ENCODE measurements at places on chromosomes 6 and 20. TPM values are rescaled to one million over a fixed set of nuclear protein-coding genes. Genes with fewer than 3 reads are reported as not detected.

TMEM242 gene
- 7.8 TPM for total RNA-seq

DUSP15 gene
- total RNA-seq = not detected

RIMS1 gene
- total RNA-seq = not detected

HLA-DOA gene
- 8.1 TPM for total RNA-seq

RIPPLY2 gene
- not detected for total RNA-seq

ACAT2 gene
- total RNA-seq = 70.8 TPM

MPIG6B gene
- total RNA-seq = 0.81 TPM

FRMD1 gene
- total RNA-seq = not detected

DNA sequence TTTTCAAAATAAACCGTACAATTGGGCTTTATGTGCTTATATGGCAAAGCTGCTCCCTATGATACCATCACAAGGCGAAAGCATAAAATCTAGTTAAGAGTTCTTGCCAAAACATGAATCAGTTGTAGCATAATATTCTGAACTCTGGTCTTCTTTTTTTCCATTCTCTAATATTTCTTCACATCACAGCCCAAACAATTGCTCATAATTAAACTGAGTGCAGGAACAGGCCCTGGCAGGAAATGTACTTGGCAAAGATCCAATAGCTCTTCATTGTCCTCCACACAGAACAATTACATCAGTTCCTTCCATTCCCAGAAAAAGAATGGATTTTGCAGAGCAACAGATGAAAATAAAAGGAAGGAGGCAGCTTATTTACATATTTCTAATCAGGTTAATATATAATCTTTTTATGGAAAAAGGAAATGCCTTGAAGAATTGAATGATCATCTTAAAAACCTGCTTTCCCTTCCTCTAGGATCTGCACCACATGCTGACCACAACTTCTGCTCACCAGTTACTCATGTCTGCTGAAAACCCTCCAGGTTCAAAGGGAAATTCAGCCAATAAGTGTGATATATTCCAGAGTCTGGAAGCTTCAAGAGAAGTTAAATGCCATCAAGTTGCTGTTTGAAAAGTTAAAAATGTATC lies 123.3 kb upstream of the COL21A1 start:
- no peak overlapping the region for H3K4me3 ChIP-seq
- H3K4me1 ChIP-seq = peaks cover 7% of the 10 kb centered on the region
- no peaks in the 10 kb centered on the region for H3K36me3 ChIP-seq
- H3K27ac ChIP-seq = no peak overlapping the region

- no peak overlapping the region for H3K4me3 ChIP-seq
- peaks cover 29% of the 10 kb centered on the region for H3K27me3 ChIP-seq
- H3K27ac ChIP-seq = no peak overlapping the region
Measured at GRCh38 chr6:70314296-70314695, 11.4 kb upstream of the COL9A1 start.

GRCh38 chr6:626236-626635 lies 30.7 kb downstream of the HUS1B start:
- no peak overlapping the region for H3K4me3 ChIP-seq
- H3K27ac ChIP-seq = no peak overlapping the region
- H3K4me1 ChIP-seq = peaks cover 16% of the 10 kb centered on the region
- H3K36me3 ChIP-seq = peaks cover 12% of the 10 kb centered on the region
- no peaks in the 10 kb centered on the region for H3K27me3 ChIP-seq
- DNase-seq = no peak

DNA sequence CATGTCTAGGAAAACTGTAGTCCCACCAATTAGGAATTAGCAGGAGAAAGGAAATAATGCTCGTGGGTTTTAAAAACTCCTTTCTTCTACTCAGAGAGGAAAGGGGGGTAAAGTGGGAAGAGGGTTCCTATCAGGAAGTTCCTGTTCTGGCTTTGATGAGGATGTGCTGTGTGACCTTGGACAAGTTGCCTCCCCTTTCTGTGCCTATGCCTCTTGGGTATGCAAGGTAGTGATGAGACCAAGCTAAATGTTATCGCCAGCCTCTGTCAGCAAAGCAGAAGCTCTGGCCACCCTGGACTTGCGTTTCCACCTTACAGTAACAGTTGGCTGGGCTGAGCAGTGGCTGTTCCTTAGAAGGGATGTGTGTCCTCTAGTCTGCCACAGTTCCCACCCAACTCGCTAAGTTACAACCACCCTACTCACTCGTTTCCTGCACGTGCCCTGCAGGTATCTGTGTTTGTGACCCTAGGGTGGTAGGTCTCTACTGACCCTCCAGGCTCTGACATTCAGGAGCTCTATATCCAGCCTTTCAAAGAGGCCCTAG lies 110.0 kb downstream of the PREX1 start:
- H3K4me3 ChIP-seq = peak overlapping the region; percentile 36
- peak overlapping the region; percentile 99 for H3K27ac ChIP-seq
- no peak for DNase-seq

GRCh38 chr6:97885828-97886227 lies 602.8 kb upstream of the MMS22L start:
- no peaks in the 10 kb centered on the region for H3K4me1 ChIP-seq
- DNase-seq = no peak
- H3K36me3 ChIP-seq = no peaks in the 10 kb centered on the region
- no peak overlapping the region for H3K27ac ChIP-seq
- H3K27me3 ChIP-seq = no peaks in the 10 kb centered on the region
- no peak overlapping the region for H3K4me3 ChIP-seq

GRCh38 chr6:163559661-163560060 lies 145.1 kb downstream of the QKI start:
- H3K4me1 ChIP-seq = no peaks in the 10 kb centered on the region
- DNase-seq = no peak
- peaks cover 22% of the 10 kb centered on the region for H3K36me3 ChIP-seq
- H3K4me3 ChIP-seq = no peak overlapping the region
- no peaks in the 10 kb centered on the region for H3K27me3 ChIP-seq

- no peak overlapping the region for H3K27ac ChIP-seq
- peaks cover 30% of the 10 kb centered on the region for H3K4me1 ChIP-seq
- no peaks in the 10 kb centered on the region for H3K27me3 ChIP-seq
- H3K36me3 ChIP-seq = peaks cover 6% of the 10 kb centered on the region
- no peak for DNase-seq
- H3K4me3 ChIP-seq = no peak overlapping the region
Measured at GRCh38 chr6:46104209-46104608, 25.6 kb upstream of the ENPP4 start.

GRCh38 chr20:49661560-49662329 lies 51.9 kb downstream of the B4GALT5 start:
- H3K4me3 ChIP-seq = no peak overlapping the region
- H3K36me3 ChIP-seq = no peaks in the 10 kb centered on the region
- peaks cover 31% of the 10 kb centered on the region for H3K4me1 ChIP-seq
- H3K27ac ChIP-seq = peak overlapping the region; percentile 18

DNA sequence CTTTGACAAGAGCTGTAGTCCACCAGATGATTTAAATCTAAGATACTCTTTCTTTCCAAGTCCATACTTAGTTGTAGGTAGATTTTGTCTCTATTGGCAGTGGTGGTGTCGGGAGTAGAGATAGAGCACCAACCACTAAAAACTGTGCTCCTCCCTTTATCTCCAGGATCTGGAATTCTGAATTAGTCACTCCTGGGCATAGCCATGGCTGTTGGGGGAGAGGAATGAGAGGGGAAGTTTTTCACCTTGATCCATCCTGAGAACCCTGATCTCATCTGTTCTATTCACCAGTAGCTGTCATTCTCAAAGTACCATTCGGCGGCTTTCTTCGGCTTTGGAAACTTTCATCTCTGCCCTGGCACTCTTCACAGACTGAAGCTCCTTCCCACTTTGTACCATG lies 35.6 kb upstream of the NKX2-4 start:
- peaks cover 21% of the 10 kb centered on the region for H3K27me3 ChIP-seq
- H3K4me1 ChIP-seq = no peaks in the 10 kb centered on the region
- no peak overlapping the region for H3K4me3 ChIP-seq

DNA sequence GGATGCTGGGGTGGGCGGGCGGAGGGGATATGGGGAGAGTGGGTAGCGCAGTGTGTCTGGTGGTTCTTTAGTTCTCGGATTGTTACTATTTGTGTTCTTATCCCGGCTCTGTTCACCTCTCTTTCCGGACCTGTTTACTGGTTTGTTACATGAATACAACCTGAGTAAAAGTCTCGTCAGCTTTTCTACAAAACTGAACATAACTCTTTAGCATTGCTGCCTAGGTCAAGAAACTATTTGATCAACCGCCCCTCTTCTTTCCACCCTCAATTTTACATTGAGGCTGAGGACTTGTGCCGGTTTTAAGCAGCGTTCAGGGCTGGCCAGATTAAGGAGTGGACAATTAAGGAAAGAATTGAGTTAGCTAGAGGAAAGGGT lies 625 bp downstream of the ABT1 start:
- no peak for DNase-seq
- no peak overlapping the region for H3K27ac ChIP-seq
- H3K27me3 ChIP-seq = peaks cover 10% of the 10 kb centered on the region
- peaks cover 40% of the 10 kb centered on the region for H3K4me1 ChIP-seq
- H3K4me3 ChIP-seq = no peak overlapping the region

GRCh38 chr6:45930420-45931040 lies 85.1 kb downstream of the CLIC5 start:
- H3K27me3 ChIP-seq = peaks cover 2% of the 10 kb centered on the region
- H3K36me3 ChIP-seq = no peaks in the 10 kb centered on the region
- no peak overlapping the region for H3K27ac ChIP-seq
- H3K4me1 ChIP-seq = peaks cover 6% of the 10 kb centered on the region
- no peak overlapping the region for H3K4me3 ChIP-seq

DNA sequence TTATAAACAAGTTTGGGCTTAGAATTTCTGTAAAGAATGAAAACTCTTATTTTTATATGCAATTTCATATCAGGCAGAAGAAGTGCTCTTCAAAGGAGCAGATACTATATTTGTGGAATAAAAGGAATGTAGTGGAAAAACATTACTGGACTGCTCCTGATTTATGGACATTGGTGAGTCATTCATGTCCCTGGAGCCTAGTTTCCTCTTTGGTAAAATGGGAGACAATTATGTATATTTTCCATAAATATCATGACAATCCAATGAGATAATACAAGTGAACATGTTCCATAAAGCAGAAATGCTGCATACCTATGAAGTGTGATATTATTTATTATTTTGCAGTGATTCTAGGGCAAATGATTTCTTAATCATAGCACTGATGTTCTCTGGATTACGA lies 445.8 kb upstream of the CITED2 start:
- H3K36me3 ChIP-seq = no peaks in the 10 kb centered on the region
- no peaks in the 10 kb centered on the region for H3K4me1 ChIP-seq
- no peak overlapping the region for H3K4me3 ChIP-seq
- DNase-seq = no peak

DNA sequence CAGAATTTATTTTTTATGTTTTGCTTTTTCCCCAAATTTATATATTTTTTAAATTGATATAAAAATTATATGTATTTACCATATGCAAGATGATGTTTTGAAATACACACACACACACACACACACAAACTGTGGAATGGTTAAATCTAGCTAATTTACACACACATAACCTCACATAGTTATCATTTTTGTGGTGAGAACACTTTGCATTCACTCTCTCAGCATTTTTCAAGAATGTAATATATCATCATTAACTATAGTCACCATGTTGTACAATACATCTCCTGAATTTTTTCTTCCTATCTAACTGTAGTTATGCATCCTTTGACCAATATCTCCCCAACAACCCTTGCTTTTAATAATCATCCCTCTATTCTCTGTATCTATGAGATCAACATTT lies 52.2 kb downstream of the GFRAL start:
- H3K4me3 ChIP-seq = no peak overlapping the region
- H3K4me1 ChIP-seq = no peaks in the 10 kb centered on the region
- no peak for DNase-seq
- no peaks in the 10 kb centered on the region for H3K36me3 ChIP-seq

DNA sequence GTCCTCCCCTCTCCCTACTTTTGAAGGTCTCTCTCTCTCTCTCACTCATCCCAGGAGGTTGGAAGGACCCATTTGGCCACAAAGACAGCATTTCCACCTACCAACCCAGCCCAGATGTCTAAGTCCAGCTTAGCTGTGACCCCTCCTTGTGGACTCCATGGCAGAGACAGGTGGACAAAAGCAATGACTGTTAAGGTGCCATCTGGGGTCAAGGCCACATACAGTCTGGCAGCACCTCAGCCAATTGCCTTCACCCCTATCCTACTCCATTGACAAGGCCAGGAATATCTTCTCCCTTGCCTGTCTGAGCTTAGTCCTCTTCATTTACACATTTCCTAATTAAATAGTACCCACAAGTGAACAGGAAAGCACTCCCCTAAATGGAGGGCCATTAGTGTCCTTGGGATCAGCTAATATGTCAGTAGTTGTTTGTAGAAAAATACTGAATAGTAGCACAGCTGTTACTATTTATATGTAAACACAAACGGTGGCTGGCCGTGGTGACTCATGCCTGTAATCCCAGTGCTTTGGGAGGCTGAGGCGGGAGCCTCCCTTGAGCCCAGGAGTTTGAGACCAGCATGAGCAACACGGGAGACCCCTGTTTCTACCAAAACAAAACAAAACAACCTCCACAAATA lies 28.8 kb downstream of the GCM1 start:
- no peak for DNase-seq
- no peak overlapping the region for H3K4me3 ChIP-seq
- H3K4me1 ChIP-seq = no peaks in the 10 kb centered on the region

- no peak for DNase-seq
- H3K27ac ChIP-seq = no peak overlapping the region
- H3K36me3 ChIP-seq = peaks cover 48% of the 10 kb centered on the region
- no peaks in the 10 kb centered on the region for H3K27me3 ChIP-seq
Measured at GRCh38 chr6:32982084-32982701, 13.8 kb downstream of the BRD2 start.

- peaks cover 41% of the 10 kb centered on the region for H3K4me1 ChIP-seq
- H3K27ac ChIP-seq = peak overlapping the region; percentile 18
- H3K36me3 ChIP-seq = peaks cover 5% of the 10 kb centered on the region
- H3K27me3 ChIP-seq = no peaks in the 10 kb centered on the region
- no peak overlapping the region for H3K4me3 ChIP-seq
- DNase-seq = no peak
Measured at GRCh38 chr6:25142506-25142905, 136.7 kb upstream of the CARMIL1 start.

GRCh38 chr20:47097691-47098622 lies 203.3 kb downstream of the EYA2 start:
- no peak for DNase-seq
- H3K36me3 ChIP-seq = no peaks in the 10 kb centered on the region
- peaks cover 8% of the 10 kb centered on the region for H3K27me3 ChIP-seq
- no peaks in the 10 kb centered on the region for H3K4me1 ChIP-seq
- no peak overlapping the region for H3K4me3 ChIP-seq

DNA sequence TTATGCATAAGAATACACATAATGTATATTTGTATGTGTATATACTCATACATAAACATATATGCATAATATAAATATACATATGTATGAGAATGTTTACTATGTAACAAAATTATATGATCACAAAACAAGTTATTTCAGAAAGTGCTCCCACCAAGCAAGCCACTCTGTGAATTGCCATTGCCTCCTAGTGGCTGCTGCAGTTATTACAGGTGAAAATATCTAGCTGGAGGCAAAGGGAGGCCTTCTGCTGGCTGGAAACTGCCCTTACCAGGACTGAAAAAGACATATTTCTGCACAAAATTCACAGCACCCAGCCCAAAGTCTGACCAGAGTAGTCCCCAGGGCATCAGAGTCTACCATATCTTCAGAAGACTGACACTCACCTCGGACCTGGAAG lies 14.4 kb upstream of the ADAM33 start:
- no peaks in the 10 kb centered on the region for H3K4me1 ChIP-seq
- DNase-seq = peak; percentile 25
- H3K27ac ChIP-seq = no peak overlapping the region
- H3K4me3 ChIP-seq = no peak overlapping the region

Measured in activated CD8-positive, alpha-beta T cell treated with anti-CD3 and anti-CD28 coated beads for 36 hours (primary cell).